T-helper 1 cell (primary cell): ENCODE measurements at places on chromosomes 6 and 20.

- DNase-seq = no peak
These were observed 2177.4 kb upstream of the DEFB115 start for GRCh38 chr20:29079769-29080690.

- no peak for DNase-seq
These were observed 99.7 kb upstream of the SNX9 start for GRCh38 chr6:157723376-157723775.

DNA sequence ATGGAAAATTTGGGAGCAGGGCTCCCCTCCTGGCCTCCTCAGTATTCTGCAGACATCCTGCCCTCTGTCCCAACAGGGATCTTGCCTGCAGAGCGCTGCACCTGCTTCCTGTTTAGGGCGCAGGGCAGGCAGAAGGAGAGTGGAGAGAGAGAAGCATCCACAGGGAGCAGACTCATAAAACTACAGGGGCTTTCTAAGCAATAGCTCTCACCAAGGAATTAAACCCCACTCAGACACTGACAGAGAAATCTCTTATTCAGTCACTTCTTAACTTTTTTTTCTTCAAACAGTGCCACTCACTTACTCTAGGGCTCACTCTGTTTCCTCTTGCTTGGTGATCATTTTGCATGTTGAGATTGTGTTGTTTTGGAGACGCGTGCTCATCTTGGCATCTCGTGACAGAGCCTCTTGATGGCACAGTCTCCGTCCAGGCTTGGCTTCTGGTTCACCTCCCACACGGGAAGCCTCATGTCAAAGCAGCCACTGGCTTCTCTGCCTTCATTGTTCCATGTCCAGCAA, 153.1 kb upstream of the INSM1 start:
- no peak for DNase-seq

- DNase-seq = no peak
These were observed 63.4 kb upstream of the SIRPG start for GRCh38 chr20:1720845-1721475.

GRCh38 chr6:100999034-100999597, 118.0 kb upstream of the ASCC3 start:
- no peak for DNase-seq

DNA sequence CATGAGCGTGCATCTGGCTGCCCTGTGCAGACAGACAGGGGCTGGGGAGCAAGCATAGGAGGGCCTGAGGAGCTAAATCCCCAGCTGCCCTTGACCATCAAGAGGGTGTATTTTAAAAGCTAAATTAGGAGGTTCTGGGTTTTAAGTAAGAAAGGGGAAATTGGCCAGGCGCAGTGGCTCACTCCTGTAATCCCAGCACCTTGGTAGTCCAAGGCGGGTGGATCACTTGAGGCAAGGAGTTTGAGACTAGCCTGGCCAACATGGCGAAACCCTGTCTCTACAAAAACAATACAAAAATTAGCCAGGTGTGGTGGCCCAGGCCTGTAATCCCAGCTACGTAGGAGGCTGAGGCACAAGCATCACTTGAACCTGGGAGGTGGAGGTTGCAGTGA, 27.8 kb downstream of the SERPINB6 start:
- no peak for DNase-seq

- no peak for DNase-seq
These were observed 7.8 kb upstream of the C20orf204 start for GRCh38 chr20:64027981-64028685.

- no peak for DNase-seq
These were observed 135.8 kb upstream of the AFDN start for GRCh38 chr6:167690931-167691330.

DNA sequence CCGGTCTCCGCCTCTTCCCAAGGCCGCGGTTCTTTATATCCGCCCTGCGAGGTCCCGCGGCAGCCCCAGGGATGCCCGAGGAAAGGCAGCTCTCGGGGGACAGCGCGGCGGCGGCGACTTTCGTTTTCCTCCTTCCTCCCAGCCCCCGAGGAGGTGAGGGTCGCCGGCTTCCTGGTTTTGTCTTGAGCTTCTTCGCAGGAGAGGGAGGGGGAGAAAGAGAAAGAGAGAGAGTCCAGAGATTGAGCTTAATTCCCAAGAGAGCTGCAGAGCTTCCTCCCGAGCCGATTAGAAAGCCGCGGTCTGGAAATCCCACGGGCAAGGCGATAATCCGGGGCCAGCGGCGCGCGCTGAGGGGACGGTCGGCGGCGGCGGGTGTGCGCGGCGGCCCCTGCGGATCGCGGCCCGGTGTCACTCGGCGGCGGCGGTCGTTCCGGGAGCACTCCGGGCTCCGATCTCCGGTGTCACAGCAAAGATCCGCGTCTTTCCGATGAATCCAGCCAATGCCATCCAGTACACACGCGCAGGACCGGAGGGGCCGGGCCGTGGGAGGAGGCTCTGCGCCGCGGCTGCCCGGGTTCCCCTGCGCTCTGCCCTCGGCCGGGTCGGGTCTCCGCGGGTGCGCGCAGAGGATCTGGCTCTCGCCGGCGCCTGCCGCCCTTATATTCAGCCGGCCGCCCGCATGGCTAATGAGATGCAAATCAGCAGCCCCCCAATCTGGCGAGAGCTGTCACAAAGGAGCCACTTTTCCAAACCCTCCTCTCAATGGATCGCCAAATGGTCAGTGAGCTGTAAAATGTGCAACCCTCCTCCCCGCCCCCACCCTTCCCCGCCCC, at the start of gene DLL1:
Gene DLL1, minus strand, starts transcription at position 783 of the 833 bp plus-strand sequence. CDS start 939 bp downstream, outside the sequence.
- no peak for DNase-seq

- DNase-seq = no peak
These were observed 37.8 kb downstream of the MCUR1 start for GRCh38 chr6:13776602-13777001.

GRCh38 chr6:18360188-18360587, 27.0 kb upstream of the RNF144B start:
- DNase-seq = no peak

GRCh38 chr6:16503241-16503775, 258.0 kb downstream of the ATXN1 start:
- DNase-seq = no peak

DNA sequence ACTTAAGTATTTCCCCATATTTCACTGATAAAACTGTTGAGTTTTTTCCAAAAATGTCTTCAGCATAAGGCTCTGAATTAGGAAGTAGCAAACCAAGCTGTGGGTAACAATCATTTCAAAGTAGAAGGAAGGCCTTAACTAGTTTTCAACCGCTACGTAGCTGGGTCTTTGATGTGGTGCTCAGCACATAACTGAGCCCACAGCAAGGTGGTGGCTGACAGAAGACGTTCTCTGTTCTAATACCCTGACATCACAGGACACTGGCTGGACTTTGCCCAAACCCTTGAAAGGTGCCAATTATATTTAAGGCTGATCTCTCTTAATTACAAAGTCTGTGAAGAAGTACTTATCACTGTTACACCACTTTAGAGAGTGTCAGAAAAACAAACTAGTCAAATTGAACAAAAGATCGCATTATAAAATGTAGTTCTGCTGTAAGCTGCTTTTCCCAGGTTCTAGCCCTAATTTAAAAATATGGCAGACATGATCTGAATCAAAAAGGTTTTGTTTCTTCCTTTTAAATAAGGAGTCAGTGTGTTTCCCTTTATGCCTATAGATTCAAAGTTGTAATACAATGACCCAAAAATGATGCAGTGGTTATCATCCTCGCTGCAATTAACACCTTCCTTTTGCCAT, 26.7 kb downstream of the MAN1A1 start:
- no peak for DNase-seq

GRCh38 chr6:1103021-1103420, 208.9 kb upstream of the FOXQ1 start:
- no peak for DNase-seq

- no peak for DNase-seq
These were observed 98.0 kb downstream of the RPP40 start for GRCh38 chr6:4905826-4906225.

DNA sequence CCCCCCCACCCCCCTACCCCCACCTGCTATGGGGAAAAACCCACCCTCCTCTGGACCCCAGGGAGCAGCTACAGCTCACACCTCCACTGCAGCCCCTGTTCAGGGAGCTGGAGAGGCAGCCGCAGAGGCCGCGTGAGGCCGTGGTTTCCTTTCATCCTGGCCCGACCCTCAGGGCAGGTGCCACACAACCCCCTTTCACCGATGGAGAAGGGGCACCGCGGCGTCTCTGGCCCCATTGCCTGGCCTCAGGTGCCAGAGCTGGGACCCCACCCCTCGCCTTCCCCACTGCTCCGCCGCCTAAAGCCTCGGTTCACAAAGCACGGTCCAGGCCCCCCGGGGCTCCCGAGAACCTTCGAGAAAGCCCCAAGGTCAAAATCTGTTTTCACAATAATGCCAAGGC, 11.8 kb upstream of the KCNQ2 start:
- DNase-seq = no peak

GRCh38 chr6:42354702-42355101, 97.0 kb downstream of the TRERF1 start:
- DNase-seq = no peak

GRCh38 chr6:114879693-114880092, 536.9 kb upstream of the HS3ST5 start:
- no peak for DNase-seq

DNA sequence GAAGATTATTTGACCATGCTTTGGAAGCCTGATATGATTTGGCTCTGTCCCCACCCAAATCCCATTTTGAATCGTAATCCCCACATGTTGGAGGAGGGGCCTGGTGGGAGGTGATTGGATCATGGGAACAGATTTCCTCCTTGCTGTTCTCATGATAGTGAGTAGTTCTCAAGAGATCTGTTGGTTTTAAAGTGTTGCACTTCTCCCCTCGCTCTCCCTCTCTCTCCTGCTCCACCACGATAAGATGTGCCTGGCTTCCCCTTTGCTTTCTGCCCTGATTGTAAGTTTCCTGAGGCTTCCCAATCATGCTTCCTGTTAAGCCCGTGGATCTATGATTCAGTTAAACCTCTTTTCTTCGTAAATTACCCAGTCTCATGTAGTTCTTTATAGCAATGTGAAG, 21.7 kb upstream of the FAM217A start:
- no peak for DNase-seq

- DNase-seq = no peak
These were observed 289.6 kb downstream of the RFPL4B start for GRCh38 chr6:112636650-112637262.
